Stimulated activated CD8-positive, alpha-beta memory T cell treated with anti-CD3 and anti-CD28 coated beads, Interleukin-15, amount 100 ng/mL, for 24 hours (primary cell): ENCODE measurements at places on chromosomes 7 and 10.

GRCh38 chr7:99525713-99526440, 21.4 kb downstream of the ZKSCAN5 start:
- no peak for DNase-seq

DNA sequence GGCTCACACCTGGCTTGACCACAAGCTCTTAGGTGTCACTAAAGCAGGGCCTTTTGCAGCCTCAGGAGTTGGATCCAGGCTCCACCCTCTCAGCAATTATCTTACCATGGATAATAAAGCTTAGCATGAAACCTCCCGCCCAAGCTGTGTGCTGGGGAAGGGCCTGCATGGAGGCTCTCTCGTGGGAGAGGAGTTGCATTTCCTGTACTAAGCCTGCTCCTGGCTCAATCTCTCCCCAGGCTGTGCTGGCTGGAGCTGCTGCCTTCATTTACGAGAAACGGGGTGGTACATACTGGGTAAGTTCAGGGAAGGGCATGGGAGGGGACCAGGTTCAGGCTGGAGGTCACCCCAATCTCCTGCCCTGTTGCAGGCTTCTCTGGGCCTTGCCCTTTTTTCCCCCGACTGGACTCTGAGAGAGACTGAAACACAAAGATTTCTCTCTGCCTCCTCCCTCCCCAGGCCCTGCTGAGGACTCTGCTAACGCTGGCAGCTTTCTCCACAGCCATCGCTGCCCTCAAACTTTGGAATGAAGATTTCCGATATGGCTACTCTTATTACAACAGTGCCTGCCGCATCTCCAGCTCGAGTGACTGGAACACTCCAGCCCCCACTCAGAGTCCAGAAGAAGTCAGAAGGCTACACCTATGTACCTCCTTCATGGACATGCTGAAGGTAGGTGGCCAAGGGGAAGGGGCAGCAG, 2.7 kb downstream of the TMEM176A start:
- DNase-seq, result no peak

- DNase-seq, result no peak
Observed at GRCh38 chr7:111436608-111437007, 125.7 kb downstream of the IMMP2L start.

DNA sequence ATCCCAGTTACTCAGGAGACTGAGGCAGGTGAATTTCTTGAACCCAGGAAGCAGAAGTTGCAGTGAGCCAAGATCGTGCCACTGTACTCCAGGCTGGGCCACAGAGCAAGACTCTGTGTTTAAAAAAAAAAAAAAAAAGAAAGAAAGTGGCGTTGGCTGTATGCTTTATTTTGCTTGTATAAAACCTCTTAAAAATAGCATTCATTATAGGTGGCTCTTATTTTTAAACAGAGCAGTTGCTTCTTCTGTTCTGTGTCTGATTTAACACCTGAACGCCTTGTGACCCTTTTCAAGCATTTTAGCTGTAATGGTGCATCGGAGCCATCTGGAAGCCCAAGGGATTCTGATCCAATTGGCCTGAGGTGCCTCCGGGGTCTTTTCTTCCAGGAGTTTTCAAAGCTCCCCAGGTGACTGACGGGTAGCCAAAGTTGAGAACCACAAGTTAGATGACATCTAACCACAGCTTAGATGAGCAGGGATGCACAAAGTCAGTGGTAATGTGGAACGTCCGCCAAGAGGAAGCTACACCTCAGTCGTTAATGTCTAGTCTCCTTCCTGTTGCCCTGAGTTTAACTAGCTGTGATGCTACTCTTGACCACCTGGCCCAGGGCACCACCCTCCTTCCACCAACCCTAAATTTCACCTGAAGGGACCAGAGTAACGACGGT, 274.6 kb upstream of the KLF6 start:
- DNase-seq, result no peak

DNA sequence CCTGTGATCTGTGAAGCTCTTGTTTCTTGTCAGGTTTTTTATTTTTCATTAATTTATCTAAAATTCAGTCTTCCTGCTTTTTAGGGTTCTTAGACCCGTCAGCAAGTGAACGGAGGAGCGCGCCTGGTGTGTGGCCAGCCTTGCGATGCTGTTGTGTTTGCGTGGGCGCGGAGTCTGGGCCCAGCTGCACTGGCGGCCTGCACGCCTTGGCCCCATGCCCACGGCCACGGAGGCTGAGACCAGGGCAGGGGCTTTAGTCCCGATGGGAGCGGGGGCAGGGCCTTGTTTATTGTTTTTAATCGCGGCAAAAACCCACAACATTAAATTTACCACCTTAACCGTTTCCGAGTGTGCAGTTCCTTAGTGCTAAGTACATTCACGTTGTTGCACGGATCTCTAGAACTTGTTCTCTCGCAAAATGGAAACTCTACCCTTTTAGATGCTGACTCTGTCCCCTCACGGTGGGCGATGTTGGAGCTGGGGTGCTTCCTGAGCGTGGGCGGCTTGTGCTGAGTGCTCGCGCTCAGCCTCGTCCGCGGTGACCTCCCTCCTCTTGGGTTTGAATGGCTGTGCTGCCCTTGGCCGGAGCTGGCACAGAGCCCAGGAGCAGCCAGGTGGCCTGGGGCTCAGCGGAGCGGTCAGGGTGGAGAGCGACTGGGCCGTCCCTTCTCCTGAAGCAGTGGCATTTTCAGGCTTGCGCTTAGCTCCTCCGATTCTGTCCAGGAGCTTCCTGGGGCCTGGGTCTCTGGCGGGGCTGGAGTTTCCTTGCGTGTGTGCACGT, 69.1 kb downstream of the INPP5A start:
- DNase-seq, result no peak

DNA sequence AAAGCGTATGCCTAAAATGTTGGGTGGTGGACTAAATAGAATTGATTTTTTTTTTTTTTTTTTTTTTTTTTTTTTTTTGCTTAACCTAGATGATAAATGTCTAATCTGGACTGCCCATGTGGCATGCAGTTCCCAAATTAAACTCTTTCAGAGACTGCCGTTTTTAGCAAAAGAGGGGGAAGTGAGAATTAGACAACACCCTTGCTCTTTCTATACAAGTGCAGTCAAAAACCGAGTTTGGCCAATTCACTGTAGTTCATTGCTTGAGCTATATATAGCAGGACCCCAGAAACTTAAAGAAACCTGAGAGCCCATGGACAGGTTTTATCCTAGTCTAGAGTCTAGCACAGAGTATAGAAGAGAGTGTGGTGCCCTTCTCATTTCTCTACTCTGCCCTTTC, 141.9 kb downstream of the GRM3 start:
- no peak for DNase-seq
